ENCODE measurements at places on chromosomes 7 and 10.

DNA sequence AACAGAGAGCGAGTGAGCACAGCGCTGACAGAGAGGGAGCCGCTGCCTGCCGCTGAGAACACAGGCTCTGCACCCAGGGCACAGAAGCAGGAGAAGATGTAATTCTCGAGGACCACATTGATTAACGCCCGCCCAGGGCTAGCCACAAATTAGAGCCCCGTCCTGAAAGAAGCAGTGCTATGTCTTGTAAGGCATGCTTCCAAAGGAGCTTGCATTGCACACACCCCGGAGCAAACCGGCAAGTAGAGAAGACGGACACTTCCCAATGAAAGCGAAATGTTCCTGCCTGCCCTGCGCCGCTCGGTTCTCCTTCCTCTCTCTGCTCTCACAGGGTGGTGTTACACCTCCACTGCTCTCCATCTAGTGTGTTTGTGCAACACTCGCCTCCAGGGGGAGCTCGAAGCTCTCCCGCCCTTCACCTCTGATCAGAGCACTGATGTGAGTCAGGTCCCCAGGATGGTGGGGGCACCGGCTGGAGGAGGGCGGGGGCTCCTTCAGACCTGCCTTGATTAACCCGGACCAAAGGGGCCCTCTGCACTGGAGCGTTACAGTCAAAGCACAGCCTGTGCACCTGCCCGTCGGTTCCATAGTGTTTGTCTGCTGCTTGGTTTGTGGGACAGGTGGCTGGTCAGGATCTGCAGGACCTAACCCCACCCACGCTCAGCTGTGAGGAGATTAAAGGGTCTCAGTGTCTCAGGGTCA lies 316.5 kb downstream of the ADARB2 start:
- peak; percentile 80 for DNase-seq

GRCh38 chr7:32378988-32379387 lies 111.2 kb downstream of the LSM5 start:
- no peak for DNase-seq

DNA sequence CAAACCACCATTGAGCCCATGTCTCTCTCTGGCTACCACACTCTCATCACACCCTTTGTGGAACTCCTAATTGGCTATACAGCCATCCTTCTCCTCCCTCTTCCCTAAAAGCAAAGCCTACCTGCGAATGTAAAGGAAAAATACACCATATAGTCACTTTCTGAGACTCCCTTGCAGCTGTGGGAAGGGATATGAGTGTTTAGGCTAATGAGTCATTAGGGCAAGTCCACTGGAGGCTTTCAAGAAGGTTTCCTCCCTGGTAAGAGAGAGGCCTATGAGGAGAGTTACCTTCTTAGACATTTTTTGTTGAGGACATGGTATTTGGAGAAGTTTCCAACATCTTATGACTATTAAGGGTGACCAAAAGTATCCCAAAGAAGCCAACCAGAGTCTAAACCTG lies 4.1 kb upstream of the TMEM243 start:
- no peak for DNase-seq

GRCh38 chr10:117175901-117176534 lies 21.3 kb upstream of the KCNK18 start:
- peak; percentile 70 for DNase-seq

- DNase-seq = no peak
These were observed 91.8 kb downstream of the ACTR3B start for GRCh38 chr7:152851326-152851725.

DNA sequence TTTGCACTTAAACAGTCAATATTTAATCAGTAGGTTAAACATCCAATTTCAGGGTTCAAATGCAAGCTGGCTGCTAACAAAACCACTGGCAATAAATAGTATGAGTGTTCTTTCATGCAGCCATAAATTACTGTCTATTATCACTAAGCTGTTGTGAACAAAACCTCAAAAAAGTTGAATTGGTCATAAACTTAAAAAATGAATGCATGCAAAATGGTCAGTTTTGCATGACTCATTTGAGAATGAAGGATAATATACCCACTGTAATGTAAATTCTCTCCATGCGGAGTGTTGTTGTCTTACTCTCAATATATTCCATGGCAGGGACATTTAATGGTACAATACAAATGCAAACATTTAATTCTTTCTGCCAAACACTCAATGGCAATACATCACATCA lies 226.4 kb downstream of the MAGI2 start:
- DNase-seq = no peak

- DNase-seq = no peak
These were observed 6.1 kb downstream of the COPG2 start for GRCh38 chr7:130662426-130662825.

DNA sequence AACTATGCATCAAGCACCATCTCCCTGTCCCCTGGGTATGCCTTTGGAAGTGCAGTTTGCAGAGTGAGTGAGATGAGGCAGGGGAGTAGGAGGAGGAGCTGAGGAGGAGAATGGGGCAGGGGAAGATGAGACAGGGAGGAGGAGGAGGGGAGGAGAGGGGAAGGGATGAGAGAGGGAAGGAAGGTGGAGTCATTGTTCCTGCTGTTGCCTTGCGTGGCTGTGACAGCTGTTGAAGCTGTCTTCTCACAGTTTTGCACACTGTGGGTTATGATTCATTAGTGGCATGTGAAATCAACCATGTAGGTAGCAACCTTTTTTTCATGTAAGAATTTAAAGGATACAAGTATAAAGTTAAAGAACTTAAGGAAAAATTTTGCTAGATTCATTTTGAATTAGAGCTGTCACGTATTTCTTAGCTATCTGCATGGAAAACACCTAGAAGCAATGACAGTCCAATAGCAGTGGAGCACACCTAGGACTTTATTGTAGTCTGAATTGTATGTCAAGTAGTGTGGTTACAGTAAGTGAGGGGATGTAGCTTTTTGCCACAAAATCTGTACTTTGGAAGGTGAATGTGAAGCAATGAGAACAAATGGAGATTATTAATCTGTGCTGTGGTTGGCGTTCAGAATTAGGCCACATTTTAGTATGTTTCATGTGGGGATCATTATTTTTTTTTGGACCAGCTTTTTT lies 21.7 kb downstream of the CCM2 start:
- DNase-seq = no peak

DNA sequence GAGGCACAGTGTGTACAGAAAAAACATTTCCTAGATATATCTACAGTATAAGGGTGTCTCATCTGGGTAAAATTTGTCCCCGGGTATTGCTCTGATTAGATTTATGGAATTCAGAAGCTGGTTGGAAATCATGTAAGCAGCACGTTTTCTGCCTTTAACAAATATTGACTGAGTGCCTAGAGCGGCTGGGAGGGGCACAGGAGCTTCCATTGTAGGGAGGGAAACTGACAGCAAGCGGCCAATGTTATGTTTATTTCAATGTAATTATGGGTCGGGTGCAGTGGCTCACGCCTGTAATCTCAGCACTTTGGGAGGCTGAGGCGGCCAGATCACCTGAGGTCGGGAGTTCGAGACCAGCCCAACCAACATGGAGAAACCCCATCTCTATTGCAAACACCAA lies 4.4 kb upstream of the RFC2 start:
- no peak for DNase-seq

- no peak for DNase-seq
These were observed 334.0 kb downstream of the WDR37 start for GRCh38 chr10:1390200-1390599.

DNA sequence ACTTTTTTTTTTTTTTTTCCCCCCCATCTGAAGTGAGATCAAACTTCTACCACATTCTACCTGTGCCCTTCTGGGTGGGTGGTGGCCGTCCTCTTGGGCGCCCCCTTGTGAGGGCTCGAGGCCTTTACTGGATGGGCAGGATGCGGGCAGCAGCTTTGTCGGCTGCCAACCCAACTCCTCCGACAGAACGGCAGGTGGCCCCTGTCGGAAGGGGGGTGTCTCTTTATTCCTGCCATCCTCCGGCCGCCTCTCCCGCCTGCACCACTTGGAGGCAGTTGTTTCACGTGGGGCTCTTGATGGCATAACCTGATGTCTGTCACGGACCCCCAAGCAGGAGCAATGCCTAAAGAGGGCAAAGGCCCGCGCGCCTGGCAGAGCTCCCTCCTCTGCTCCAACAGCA lies 31.0 kb downstream of the AMZ1 start:
- DNase-seq = peak; percentile 76

DNA sequence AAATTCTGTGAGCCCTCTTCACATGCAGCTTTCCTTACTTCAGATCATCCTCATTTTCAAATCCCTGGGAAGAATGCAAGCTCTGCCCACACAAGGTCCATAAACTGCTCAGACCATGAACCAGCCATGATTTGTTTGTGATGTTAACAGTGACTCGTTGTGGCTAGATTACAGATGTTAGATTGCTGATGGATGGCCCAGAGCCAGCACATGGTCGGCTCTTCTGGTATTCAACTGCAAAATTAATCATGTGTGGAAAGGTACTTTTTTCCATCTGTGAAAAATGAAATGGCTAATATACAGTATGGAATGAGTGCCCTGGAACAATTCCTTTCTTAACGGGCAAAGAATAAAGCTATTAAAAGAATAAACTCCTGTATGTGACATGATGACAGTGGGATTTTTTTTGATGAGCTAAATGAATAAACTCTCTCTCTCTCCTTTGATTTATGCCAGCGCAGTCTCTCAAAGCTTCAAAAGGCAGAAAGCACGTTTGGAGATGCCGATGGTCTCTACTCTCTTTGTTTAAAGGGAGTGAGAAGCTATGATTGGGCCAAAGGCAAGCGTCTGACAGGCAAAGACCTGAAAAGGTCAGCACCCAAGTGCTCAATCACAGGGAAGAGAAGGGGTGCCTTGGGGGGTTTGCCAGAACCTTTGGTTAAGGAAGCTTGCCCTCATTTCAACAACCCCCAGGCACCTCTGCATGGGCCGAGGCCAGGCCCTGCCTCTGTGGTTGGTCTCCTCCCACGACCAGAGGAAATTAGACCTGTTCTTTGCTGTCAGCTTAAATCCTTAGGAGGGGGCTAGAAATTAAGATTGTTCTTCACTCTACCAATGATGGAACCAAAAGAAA lies 444.0 kb upstream of the NFE2L3 start:
- DNase-seq = no peak

DNA sequence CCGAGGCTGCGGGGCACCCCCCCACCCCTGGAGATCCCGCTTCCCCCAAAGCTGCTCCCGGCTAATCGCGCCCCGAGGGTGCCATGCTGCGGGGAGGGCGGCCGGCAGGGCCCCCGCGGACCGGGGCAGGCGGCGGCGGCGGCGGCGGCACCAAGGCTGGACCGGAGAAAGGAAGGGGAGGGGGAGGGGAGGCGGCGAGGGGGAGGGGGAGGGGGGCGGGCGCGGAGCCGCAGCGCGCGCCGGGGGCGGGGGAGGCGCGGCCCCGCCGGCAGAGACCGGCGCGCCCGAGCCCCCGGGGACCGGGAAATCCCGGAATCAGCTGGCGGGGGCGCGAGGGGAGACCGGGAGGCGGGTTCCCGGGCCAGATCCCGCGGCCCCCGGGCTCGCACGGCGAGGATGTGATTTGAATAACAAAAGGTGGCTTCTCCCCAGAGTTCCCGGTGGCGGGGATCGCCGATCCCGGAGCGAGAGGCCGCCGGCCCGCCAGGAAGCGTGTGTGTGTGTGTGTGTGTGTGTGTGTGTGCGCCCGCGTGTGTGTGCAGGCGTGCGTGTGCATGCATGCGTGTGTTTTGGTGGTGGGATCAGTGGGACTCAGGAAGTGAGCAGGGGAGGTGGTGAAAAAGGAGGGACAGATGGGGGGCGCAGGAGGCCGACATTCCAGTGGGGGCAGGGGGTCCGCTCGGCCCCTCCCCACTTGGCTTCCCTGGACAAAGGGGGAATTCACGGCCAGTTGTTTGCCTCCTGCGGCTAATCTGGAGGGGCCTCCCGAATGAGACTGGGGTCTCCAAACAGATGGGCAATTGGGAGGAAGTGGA lies 99.5 kb downstream of the HIP1 start:
- peak; percentile 76 for DNase-seq

DNA sequence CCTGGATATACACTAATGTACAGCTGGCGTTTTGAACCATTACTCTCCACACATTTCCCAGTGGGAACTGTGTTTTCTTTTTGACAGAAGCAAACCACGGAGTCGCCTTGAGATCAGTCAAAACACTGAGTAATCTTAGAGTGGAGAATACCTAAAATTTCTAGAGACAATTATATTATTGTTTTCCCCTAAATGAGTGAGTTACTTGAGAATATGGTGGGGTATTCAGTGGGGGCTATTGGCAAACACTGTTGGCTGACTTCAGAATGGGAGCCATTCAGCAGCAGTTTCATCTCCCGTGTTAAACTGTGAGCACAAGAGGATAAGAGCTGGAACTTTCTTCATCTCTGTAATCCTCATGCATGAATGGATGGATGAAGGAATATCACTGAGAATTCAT lies 6.2 kb downstream of the IL2RA start:
- DNase-seq = no peak

GRCh38 chr10:85284778-85285770 lies 956.7 kb downstream of the CCSER2 start:
- no peak for DNase-seq

- DNase-seq = peak; percentile 70
These were observed 3.2 kb downstream of the DNAJB6 start for GRCh38 chr7:157339777-157340677.

GRCh38 chr7:12239806-12240205 lies 28.7 kb downstream of the TMEM106B start:
- DNase-seq = no peak

DNA sequence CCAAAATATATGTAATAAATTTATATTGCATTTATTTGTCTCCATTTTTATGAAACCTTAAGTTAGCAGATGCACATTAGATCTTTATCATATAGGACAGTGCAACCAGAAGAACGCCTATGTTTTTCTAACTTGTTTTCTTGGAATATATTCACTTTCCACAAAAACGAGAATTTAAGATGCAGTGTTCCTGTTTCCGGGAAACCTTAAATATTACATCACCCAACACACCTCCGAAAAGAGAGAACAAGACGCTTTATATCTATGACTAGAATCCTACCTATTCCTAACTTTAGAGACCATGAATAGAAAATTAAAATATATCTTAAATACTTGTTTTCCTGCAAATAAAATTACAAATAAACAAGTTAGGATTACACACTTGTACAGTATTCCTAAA lies 1.9 kb downstream of the EZH2 start:
- DNase-seq = no peak

DNA sequence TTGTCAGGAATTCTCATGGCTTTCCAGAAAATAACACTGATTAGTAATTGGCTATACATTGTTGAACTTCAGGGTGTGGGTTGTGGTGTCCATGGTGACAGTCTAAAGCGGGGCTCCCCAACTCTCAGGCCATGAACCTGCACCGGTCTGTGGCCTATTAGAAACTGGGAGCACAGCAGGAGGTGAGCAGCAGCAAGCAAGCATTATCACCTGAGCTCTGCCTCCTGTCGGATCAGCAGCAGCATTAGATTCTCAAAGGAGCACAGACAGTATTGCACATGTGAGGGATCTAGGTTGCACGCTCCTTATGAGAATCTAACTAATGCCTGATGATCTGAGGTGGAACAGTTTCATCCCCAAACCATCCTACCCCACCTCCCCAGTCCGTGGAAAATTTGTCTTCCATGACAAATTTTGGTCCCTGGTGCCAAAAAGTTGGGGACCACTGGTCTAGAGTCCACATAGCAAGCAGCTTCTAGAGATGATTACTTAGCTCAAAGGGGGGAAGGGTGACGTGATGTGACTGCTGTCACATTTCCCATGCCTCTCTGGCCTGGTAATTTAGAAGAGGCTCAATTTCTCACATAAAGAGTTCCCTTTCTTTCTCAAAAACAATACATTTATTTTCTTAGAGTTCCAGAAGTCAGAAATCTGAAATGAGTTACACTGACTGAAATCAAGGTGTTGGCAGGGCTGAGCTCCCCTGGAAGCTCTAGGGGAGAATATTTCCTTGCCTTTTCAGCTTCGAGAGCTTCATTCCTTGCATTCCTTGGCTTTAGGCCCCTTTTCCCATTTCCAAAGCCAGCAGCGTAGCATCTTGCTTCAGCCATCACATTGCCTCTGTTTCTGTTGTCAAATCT lies 17.6 kb upstream of the FAM221A start:
- no peak for DNase-seq

Data from GM20000 (cell line).